Skeletal muscle cell (primary cell): ENCODE measurements at places on chromosomes 12 and 14.

- no peak for DNase-seq
These were observed 10.7 kb downstream of the VDR start for GRCh38 chr12:47894068-47894467.

DNA sequence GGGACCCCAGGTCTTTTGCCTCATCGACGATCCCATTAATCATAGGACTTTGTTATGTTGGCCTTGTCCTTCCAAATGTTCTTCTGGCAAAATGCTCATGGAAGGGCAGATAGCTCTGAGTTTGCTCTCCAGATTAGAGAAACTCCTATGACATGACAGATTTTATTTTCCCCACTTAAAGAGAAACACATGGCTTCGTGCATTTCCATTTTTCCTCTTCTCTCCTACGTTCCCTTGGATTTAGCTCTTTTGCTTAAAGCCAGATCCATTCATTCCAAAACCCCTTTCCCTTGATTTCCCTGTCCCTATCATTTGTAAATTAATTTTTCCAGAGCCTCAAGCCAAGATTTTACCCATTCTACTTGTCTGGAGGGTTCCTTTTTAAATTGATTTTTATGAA, 2.9 kb downstream of the PRIMA1 start:
- DNase-seq = no peak

DNA sequence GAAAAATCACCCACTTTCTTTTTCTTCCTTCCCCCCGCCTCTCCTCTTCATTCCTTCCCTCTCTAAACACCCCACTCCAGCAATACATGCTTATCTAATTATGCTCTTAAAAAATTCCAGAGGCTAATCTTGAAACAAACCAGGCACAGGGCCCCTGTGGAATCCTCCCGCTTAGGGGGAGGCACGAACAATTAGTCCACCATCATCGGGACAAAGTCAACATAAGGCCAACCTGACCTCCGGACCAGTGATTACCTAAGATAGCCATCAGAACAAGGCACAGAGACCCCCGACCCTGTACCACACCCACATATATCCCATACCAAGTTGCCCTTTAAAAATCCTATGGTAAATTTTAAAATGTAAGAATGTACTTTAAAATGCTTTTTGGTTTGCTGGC, 47.1 kb downstream of the KIF21A start:
- DNase-seq = no peak

- DNase-seq = peak; percentile 70
These were observed 460.9 kb upstream of the SYT1 start for GRCh38 chr12:78403681-78404080.

GRCh38 chr14:55530464-55530863, 49.5 kb upstream of the KTN1 start:
- no peak for DNase-seq
